Uterus (tissue), 4 donors: ENCODE measurements at places on chromosomes 7 and 10.

- DNase-seq: no peak
These were observed 37.4 kb upstream of the GSAP start for GRCh38 chr7:77453531-77453930.

GRCh38 chr10:22597138-22597537 is 117.2 kb downstream of the PIP4K2A start:
- DNase-seq: no peak

- no peak for DNase-seq
These were observed 17.7 kb downstream of the FRG2B start for GRCh38 chr10:133608855-133609254.

GRCh38 chr7:1592299-1592871 is 22.6 kb upstream of the PSMG3 start:
- DNase-seq: no peak

GRCh38 chr10:3935141-3935540 is 150.1 kb upstream of the KLF6 start:
- DNase-seq: peak; percentile 65

DNA sequence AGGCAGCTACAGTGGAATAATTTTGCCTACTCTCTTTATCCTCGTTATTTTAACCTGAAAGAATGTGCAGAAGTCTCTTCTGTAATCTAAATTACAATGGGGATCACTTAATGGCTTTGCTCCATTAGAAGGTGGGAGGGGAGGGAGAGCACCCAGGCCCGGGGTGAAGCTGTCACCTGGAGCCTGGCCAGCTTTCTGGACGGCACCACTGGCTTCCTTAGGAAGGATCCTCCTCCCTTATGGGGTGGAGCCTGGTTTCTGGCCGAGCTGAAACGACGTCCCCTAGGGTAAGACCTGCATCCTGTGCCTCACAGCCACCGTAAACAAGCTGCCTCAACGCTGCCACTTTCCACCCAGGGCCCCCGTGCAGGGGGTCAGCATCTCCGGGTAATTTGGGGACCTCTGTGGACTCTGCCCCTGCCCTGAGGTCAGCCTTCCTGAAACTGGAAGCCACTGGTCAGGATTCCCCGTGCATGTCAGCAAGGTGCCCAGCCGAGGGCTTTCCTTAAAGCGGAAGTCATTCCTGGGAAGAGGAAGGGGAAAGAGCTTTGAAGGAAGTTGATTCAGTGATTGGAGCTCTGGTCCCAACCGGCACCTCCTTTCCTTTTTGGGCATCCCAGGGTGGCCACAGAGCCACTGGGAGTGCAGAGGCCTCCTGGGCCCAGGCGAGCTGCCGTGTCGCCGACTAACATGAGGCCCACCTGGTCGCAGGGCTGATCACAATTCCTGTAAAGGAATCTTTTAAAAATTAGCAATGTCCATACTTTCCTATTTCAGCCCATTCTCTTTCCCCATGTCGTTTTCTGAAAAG is 569.1 kb downstream of the DNAJB6 start:
- no peak for DNase-seq

DNA sequence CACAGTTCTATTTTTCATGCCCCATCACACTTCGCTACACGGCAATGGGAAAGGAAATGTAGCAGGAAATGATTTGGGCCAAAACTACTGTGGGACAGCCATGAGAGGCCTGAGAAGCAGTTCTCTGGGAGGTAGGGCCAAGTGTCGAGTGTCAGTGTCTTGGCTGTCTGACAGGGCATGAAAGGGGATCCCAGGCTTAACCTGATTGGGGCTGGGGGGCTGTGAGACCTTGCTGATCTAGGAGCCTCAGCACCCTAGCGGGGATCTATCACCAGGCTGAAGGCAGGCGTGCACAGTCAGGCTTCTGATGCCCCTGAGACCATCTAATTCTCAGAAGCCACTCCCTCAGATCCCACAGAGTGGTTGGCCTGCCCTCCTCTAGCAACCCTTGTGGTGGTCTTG is 58.2 kb upstream of the SLC25A13 start:
- no peak for DNase-seq

GRCh38 chr10:116324227-116324950 is at the start of gene CCDC172:
CCDC172 (plus strand) TSS chr10:116324448; CDS start chr10:116325012, 564 bp downstream.
- no peak for DNase-seq

- no peak for DNase-seq
These were observed 14.8 kb downstream of the KIF5B start for GRCh38 chr10:32041290-32042028.

DNA sequence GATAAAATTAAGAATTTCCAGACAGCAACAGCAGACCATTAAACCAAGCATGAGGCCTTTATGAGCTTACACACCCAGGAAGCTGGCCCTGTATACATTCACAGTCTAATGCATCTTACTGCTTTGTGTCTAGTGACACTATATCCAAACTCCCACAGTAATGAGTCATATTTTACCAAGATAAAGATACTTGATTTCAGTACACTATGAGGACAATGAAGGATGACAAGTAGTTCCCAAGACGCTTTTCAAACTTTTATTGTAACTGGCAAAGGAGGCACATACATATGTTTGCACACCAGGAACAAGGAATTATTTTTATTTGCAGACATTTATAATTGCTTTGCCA is 148.0 kb downstream of the TSPAN12 start:
- DNase-seq: no peak
